ENCODE measurements at places on chromosomes 11 and 22. TPM values are rescaled to one million over a fixed set of nuclear protein-coding genes. Genes with fewer than 3 reads are reported as not detected.

DNA sequence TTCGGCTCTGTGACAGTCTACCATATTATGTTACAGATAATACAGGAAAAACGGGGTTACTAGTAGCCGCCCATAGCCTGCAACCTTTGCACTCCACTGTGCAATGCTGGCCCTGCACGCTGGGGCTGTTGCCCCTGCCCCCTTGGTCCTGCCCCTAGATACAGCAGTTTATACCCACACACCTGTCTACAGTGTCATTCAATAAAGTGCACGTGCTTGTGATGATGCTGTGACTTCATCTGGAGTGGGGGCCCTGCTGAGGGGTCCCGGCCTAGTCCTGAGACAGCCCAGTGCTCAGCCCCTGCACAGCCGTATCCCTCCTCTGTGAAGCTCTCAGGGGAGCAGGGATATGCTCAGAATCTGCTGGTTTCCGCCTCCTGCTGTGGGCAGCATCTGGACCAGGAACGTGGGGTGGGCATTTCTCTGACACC lies 1.2 kb downstream of the IFITM1 start:
- DNase-seq, result no peak

- no peak for DNase-seq
Measured at GRCh38 chr11:46537121-46537520, 56.7 kb downstream of the AMBRA1 start.

- DNase-seq, result no peak
Measured at GRCh38 chr11:133163463-133164419, 368.6 kb downstream of the OPCML start.

The TP53I11 gene
- 38.4 TPM for total RNA-seq

- DNase-seq, result no peak
Measured at GRCh38 chr11:35740061-35740799, 77.7 kb downstream of the TRIM44 start.

DNA sequence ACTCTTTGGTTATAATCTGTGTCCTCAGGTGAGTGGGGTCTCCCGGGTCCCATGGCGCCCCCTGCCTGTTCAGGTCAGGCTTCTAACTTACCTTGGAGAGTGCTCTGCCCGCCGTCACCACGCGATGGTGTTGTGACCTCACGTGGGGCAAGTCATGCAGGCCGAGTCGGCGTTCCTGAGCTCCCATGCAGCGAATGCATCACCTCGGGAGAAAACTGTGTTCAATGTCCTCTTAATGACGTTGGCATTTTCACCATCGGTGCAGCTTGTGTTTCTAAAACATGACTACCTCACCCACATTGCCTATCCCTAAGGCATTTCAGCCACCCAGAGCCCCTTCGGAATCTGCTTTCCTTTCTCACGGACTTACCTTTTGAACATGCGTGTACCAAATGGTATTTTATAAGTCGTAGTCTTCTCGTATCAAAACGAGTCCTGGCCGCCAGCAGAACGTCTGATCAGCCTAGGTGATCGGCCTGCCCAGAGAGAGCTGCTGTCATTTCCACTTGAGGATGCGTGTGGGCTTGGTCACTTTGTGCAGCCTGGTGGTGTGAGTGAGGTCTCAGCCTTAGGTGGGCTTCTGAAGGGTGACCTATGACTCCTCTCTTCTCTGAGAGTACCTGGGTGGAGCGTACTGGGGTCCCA lies 64.8 kb downstream of the TBC1D22A start:
- no peak for DNase-seq

The OR51I1 gene
- total RNA-seq, result not detected

- no peak for DNase-seq
Measured at GRCh38 chr11:12602421-12602820, 71.8 kb upstream of the TEAD1 start.

The RAG2 gene
- total RNA-seq, result not detected

GRCh38 chr11:125082611-125083311 lies 19.7 kb downstream of the SLC37A2 start:
- no peak for DNase-seq

The LMNTD2 gene
- total RNA-seq, result 0.40 TPM

- peak; percentile 29 for DNase-seq
Measured at GRCh38 chr22:50014053-50014501, 1.5 kb upstream of the IL17REL start.

GRCh38 chr11:124663861-124664260 lies 9.7 kb downstream of the SIAE start:
- no peak for DNase-seq

GRCh38 chr11:36450110-36450572 lies 59.9 kb downstream of the TRAF6 start:
- DNase-seq, result no peak

The PATE2 gene
- total RNA-seq, result not detected

The CXCR5 gene
- not detected for total RNA-seq

The GRAP2 gene
- 1.2 TPM for total RNA-seq

The BEST1 gene
- 1.1 TPM for total RNA-seq

DNA sequence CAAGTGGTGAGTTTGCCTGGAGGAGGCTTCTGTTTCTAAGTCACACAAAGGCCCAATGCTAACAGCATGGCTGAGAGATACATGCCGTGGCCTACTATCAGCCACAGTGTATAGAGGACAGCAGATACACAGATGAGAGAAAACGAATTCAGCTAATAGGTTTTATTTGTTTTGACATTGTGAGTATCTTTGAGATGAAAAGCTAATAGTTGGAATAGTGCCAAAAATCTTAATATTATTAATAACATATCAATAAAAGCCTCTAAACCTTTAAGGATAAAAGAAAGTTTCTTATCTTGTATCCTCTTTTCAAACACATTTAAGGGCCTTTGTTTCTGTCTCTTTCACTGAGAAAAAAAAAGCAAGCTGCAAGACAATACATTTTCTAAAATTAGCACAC lies 30.5 kb upstream of the OLFML1 start:
- DNase-seq, result no peak

DNA sequence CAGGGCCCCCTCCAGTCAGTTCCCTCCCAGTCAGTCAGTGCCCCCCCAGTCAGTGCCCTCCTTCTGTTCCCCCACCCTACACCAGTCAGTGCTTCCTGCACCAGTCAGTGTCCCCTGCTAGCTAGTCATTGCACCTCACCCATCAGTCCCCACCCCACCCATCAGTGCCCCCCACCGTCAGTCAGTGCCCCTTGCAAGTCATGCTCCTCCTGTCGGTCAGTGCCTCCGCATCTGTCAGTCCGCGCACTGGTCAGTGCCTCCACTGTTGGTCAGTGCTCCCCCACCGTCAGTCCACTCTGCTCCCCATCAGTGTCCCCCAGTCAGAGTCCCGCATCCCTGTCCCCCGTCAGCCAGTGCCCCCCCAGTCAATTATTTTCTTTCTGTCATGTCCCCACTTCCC lies 3.3 kb downstream of the PPP6R2 start:
- DNase-seq, result no peak

The MMP3 gene
- not detected for total RNA-seq

- peak; percentile 85 for DNase-seq
Measured at GRCh38 chr11:123061403-123062157, at the start of gene HSPA8. Gene HSPA8, minus strand, starts transcription at chr11:123062136. Its CDS starts 812 bp downstream, at chr11:123061324.

- peak; percentile 58 for DNase-seq
Measured at GRCh38 chr11:115660030-115660805, 156.0 kb upstream of the CADM1 start.

DNA sequence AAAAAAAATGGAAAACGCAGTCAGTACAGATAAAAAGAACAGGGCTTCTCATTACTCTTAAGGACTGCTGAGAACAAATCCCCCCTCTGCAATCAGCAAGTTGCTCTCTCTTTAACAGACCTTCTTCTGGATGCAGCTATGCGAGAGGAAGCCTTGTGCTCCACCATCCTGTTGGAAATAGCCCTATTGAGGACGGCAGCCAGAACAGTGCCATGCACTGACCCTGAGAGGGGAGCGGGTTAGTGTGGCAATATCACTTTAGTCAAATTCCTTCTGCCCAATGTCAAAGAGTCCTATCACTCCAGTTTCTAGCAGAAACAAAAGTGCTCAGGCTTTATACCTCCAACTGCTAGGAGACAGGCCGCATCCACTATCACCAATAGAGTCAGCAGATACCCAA lies 6.9 kb downstream of the RBM4B start:
- DNase-seq, result no peak

DNA sequence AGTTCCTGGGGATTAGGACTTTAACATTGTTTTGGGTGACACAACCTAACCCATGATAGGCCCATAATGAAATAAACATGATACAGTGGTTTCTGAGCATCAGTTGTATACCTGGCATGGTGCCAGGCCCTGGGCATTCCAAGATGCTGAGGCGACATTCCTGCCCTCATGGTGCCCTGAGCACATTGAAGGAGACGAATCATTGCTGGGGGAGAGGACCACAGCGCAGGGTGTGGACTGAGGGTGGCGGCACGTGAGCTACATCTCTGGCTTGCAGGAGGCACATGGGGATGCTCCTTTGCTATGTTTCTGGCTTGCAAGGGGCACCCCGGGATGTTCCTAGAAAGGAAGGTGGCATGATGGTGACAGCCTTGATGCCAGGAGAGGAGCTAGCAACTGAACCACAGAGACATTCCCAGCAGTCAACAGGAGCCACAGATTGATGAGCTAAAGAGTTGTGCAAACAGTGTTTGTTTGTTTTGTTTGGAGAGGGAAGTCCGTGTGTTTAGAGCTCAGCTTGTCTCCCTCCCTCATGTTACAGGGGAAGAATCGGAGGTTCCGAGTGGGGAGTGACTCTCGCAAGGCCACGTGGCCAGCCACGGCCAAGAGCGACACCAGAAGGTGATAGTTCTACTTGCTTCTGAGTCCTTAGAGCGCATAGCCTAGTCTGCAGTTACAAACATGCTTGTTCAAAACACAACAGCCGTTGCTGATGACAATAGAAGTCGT lies 106.4 kb downstream of the MIAT start:
- no peak for DNase-seq

DNA sequence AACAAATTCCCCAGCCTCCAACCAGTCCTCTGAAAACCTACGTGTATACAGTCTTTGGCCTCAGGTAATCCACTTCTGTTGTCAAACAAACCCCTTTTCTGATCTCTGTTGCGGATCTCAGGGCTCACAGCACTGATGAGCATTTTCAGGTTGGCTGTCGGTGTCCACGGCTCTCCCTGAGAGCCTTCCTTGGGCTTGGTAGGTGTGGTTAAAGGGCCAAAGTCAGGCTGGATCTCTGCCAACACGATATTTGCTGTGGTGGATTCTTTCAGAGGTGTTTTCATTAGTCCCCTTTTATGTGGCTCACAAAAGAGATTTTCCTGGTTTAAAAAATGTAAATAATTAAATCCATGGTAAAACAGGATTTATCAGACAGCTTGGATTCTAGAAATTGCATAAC lies 2.9 kb downstream of the E2F8 start:
- DNase-seq, result no peak

- DNase-seq, result no peak
Measured at GRCh38 chr22:48376936-48377712, 1450.5 kb downstream of the BRD1 start.
